ENCODE measurements at places on chromosomes 2 and 18. TPM values are rescaled to one million over a fixed set of nuclear protein-coding genes. Genes with fewer than 3 reads are reported as not detected.

MBP gene
- total RNA-seq, result 13.1 TPM

SOCS6 gene
- total RNA-seq, result 135 TPM

CCDC68 gene
- 18.3 TPM for total RNA-seq

VWA3B gene
- total RNA-seq, result not detected

NXPH2 gene
- not detected for total RNA-seq

FAM168B gene
- total RNA-seq, result 146 TPM

AQP12B gene
- not detected for total RNA-seq

UNC80 gene
- total RNA-seq, result not detected

DCDC2C gene
- total RNA-seq, result not detected
